ENCODE measurements at places on chromosomes 6 and 20.
A peak's percentile ranks its signal among the peaks of the same experiment; 100 is the strongest.

GRCh38 chr6:51489133-51489532 lies 598.3 kb downstream of the PKHD1 start:
- no peaks in the 10 kb centered on the region for H3K4me1 ChIP-seq
- no peaks in the 10 kb centered on the region for H3K27me3 ChIP-seq
- H3K27ac ChIP-seq = no peak overlapping the region
- DNase-seq = no peak
- no peaks in the 10 kb centered on the region for H3K36me3 ChIP-seq
- H3K4me3 ChIP-seq = no peak overlapping the region

GRCh38 chr20:9114709-9115108 lies 45.8 kb downstream of the PLCB4 start:
- H3K4me1 ChIP-seq = no peaks in the 10 kb centered on the region
- DNase-seq = no peak

- H3K27ac ChIP-seq = no peak overlapping the region
- peaks cover 3% of the 10 kb centered on the region for H3K27me3 ChIP-seq
- no peaks in the 10 kb centered on the region for H3K36me3 ChIP-seq
- no peak overlapping the region for H3K4me3 ChIP-seq
- H3K4me1 ChIP-seq = peaks cover 3% of the 10 kb centered on the region
- no peak for DNase-seq
Observed at GRCh38 chr20:35297155-35297554, 4.9 kb upstream of the FAM83C start.

- no peaks in the 10 kb centered on the region for H3K36me3 ChIP-seq
- no peak overlapping the region for H3K27ac ChIP-seq
- H3K4me3 ChIP-seq = peak overlapping the region; percentile 28
- H3K4me1 ChIP-seq = no peaks in the 10 kb centered on the region
- peak; percentile 34 for DNase-seq
- no peaks in the 10 kb centered on the region for H3K27me3 ChIP-seq
Observed at GRCh38 chr6:41560431-41561192, 14.4 kb downstream of the FOXP4 start.

- DNase-seq = no peak
- H3K27me3 ChIP-seq = no peaks in the 10 kb centered on the region
- no peak overlapping the region for H3K4me3 ChIP-seq
- no peaks in the 10 kb centered on the region for H3K4me1 ChIP-seq
- no peak overlapping the region for H3K27ac ChIP-seq
- H3K36me3 ChIP-seq = no peaks in the 10 kb centered on the region
Observed at GRCh38 chr6:168248148-168248620, 71.4 kb downstream of the DACT2 start.

DNA sequence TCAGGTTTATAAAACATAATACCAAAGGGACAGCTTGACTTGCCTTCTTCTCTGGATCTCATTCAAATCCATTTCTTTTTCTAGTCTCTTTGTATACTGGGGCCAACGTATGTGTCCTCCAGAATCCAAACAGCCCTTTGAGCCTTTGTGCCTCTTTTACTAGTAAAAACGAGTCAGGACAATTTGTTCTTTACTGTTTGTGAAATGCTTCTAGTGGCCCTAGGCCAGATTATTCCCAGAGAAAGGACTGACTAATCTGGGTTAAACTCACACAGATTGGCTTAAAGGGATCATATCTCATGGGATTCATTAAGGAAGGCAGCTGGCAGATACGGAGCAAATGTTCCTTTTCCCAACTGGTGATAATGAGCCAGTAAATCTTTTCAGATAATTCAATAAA lies 32.1 kb upstream of the MANEA start:
- no peak for DNase-seq
- H3K27ac ChIP-seq = no peak overlapping the region
- no peak overlapping the region for H3K4me3 ChIP-seq
- no peaks in the 10 kb centered on the region for H3K27me3 ChIP-seq
- H3K36me3 ChIP-seq = no peaks in the 10 kb centered on the region

GRCh38 chr6:167129159-167129558 lies 6.3 kb downstream of the CCR6 start:
- no peak overlapping the region for H3K27ac ChIP-seq
- no peaks in the 10 kb centered on the region for H3K27me3 ChIP-seq
- no peaks in the 10 kb centered on the region for H3K36me3 ChIP-seq
- no peak overlapping the region for H3K4me3 ChIP-seq

DNA sequence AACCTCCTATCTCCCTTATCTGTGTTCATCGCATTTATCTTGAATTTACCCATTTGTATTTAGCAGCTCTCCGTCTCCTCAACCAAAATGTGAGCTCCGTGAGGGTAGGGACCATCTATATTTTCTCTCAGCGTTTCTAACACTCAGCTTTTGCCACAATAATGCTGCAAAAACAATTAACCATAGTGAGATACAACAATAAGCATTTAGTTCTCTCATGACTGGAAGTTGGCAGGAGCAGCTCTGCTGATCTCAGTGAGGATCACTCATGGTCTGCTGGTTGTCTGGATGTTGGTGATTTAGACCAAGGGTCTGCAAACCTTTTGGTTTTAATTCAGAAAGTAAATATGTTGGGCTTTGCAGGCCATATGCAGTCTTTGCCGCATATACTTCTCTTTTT lies 394.8 kb upstream of the RNF217 start:
- no peaks in the 10 kb centered on the region for H3K4me1 ChIP-seq
- no peaks in the 10 kb centered on the region for H3K36me3 ChIP-seq
- H3K27me3 ChIP-seq = no peaks in the 10 kb centered on the region
- H3K4me3 ChIP-seq = no peak overlapping the region
- no peak overlapping the region for H3K27ac ChIP-seq
- no peak for DNase-seq

GRCh38 chr6:37357288-37357687 lies 3.5 kb downstream of the RNF8 start:
- H3K4me3 ChIP-seq = no peak overlapping the region
- H3K4me1 ChIP-seq = no peaks in the 10 kb centered on the region
- H3K27me3 ChIP-seq = no peaks in the 10 kb centered on the region
- no peak overlapping the region for H3K27ac ChIP-seq
- no peak for DNase-seq

DNA sequence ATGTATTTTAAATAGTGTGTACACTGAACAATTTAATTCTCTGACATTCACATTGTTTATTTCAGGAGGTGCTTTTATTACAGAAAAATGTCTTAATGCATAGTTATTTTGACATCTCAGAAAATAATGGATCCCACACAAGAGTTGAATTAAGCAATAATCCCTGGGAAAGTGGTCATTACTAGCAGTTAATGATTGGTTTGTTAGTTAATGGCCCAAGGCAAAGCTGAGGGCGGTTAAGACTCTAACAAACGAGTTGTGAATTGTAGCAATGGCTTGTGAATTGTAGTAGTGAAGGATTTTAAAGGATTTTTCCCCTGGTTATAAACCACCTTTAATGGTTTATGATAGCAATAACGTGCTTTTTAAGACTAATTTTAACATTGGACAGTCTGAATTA lies 1316.0 kb upstream of the GJE1 start:
- no peak overlapping the region for H3K27ac ChIP-seq
- H3K4me3 ChIP-seq = no peak overlapping the region
- H3K36me3 ChIP-seq = no peaks in the 10 kb centered on the region
- no peaks in the 10 kb centered on the region for H3K4me1 ChIP-seq
- no peaks in the 10 kb centered on the region for H3K27me3 ChIP-seq
- DNase-seq = peak; percentile 2

DNA sequence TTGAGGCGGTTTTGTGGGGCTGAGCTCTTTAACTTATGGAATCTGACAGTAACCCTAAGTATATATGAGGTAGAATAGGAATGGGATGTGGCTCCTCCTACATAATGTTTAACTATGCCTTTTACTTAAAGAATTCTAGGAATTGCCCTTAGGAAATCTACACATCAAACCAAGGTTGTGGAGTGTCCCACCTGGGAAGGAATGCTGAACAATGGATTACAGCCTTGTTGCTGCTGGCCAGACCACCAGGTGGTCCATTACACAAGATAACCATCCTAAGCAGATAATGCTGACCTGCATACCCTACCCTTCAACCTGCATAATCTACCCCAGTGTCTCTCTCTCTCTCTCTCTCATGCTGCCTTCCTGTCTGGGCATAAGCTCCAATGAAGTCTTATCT lies 35.0 kb upstream of the SLC22A16 start:
- no peaks in the 10 kb centered on the region for H3K36me3 ChIP-seq
- H3K4me1 ChIP-seq = no peaks in the 10 kb centered on the region
- no peak for DNase-seq
- no peak overlapping the region for H3K4me3 ChIP-seq
- H3K27me3 ChIP-seq = no peaks in the 10 kb centered on the region

DNA sequence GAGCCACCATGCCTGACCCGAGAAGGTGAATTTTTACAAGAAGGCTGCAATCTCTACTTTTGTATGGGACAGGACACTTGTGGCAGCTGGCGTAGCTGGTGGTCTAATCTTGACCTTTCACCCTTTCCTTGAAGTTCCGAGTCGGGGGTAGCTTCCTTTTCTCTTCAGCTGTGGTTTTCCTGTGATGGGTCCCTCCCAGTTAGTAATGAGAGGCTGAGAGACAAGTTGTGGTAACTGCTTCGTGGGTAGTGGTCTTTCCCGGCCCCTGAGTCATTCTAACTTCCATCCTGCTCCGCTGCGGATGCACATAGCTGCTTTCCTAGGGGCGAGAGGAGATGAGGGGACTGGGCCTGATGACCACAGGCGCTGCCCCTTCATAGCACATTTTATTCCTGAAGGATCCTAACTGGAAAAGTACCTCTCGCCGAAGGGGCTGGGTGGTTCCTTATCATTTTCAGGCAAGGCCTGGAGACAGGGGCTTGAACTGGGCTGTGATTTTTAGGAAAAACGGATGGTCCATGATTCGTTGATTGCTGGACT lies 3.1 kb downstream of the SYNJ2 start:
- no peak for DNase-seq
- H3K4me1 ChIP-seq = peaks cover 20% of the 10 kb centered on the region
- H3K4me3 ChIP-seq = peak overlapping the region; percentile 4
- H3K27me3 ChIP-seq = no peaks in the 10 kb centered on the region

DNA sequence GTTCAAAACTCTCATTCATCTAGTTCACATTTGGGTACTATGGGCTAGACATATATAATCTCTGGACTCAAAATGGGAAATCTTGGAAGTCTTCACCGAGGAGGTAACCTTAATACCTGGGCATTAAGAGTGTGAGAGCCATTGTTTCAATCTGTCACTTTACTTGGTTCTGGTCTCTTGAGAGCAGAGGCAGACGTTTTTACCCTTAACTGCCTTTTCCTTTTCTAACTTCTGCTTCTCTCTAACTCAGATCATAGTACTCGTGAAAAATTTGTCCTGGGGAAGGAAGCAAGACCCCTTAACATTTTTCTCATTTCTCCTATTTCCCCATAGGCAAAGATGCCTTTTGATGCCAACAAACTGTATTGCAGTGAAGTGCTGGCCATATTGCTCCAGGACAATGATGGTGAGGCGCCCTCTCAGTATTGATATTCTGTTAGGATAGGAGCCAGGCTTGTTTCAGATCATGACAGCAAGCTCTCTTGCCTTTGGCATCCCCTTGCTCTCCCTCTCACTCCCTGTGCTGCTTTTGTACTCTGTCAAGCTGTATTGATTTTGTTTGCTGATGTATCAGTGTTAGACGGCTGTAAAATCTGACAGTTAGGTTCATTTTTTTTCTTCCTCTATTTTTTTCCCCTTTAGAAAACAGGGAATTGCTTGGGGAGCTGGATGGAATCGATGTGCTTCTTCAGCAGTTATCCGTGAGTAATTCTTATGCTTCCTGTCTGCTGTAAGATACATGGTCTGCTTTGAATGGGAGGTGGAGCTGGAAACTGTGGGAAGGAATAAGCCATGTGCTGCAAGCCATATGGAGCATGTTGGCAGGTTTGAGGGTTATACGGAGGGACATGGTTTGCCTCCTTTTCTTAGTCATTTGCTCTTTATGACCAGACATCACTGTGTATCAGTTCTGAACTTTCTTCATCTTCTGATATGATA lies 83.5 kb downstream of the CTNNBL1 start:
- H3K27ac ChIP-seq = no peak overlapping the region
- peak; percentile 17 for DNase-seq
- no peaks in the 10 kb centered on the region for H3K4me1 ChIP-seq
- no peak overlapping the region for H3K4me3 ChIP-seq

- no peak overlapping the region for H3K27ac ChIP-seq
- DNase-seq = no peak
- no peaks in the 10 kb centered on the region for H3K27me3 ChIP-seq
- H3K36me3 ChIP-seq = no peaks in the 10 kb centered on the region
Observed at GRCh38 chr6:39347206-39347605, 24.7 kb upstream of the KCNK16 start.

DNA sequence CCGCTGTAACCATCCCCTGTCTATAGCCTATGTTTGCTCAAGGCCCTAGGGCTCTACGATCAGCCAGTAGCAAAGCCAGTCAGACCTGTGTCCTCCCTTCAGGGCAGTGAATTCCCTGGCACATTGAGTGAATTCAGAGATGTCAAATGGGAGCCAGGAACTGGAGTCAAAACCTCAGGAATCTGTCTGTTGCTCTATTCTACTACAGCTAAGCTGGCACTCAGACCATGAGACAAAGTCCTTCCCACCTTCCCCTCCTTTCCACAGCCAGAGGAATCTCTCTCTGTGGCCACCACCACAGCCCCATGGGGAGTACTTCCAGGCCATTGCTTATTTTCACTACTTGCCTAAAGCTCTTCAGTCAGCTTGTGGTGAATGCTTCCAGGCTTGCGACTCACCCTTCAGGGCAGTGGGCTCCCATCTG lies 82.0 kb downstream of the PKIB start:
- H3K4me3 ChIP-seq = no peak overlapping the region
- H3K36me3 ChIP-seq = no peaks in the 10 kb centered on the region
- H3K4me1 ChIP-seq = peaks cover 3% of the 10 kb centered on the region
- DNase-seq = peak; percentile 62
- H3K27me3 ChIP-seq = no peaks in the 10 kb centered on the region
- H3K27ac ChIP-seq = no peak overlapping the region
